ENCODE measurements at places on chromosomes 13 and 19.

GRCh38 chr13:30720172-30720869 is 15.0 kb upstream of the ALOX5AP start:
- no peak for DNase-seq

DNA sequence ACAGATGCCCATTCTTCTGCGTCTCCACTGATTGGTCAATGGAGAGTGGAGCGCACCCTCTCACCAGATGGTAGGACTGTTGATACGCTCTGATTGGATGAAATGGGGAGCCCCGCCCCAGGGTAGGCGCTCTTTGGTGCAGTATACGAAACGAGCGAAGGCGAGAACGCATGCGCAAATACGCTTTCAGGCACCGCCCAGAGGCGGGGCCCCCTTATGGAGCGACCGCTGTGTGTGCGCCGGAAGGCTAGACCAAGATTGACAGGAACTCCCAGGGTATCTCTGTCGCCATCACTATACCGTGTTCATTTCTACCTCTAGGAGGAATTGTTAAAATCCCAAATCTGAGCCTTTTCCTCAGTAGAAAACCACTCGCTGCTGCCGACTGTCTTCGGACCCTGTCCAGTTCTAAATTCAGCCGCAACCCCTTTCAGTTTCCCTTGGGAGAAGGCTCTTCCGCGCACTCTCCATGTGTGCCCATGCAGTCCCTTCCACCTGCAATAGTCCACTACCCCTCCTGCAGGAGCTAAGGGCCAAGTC is 720 bp upstream of the HNRNPL start:
- peak; percentile 29 for DNase-seq

DNA sequence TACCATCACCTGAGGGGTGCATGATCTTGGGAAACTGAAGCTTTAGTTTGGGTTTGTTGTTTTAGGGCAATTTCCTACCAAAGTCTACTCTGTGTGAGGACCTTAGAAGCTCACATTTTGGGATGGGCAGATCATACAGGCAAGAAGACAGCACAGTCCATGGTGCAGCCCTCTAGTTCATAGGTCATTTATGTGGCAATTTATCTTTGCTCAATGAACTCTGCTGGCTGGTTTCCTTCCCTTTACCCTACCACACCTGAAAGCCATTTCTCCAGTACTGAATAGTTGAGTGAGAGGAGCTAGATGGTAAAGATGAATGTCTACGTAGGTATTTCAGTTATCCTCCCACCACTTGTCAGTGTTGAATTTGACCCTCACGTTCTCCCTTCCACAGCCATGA is 87.5 kb upstream of the KLF12 start:
- no peak for DNase-seq

- DNase-seq: no peak
These were observed 4.1 kb downstream of the GGN start for GRCh38 chr19:38383743-38384142.

DNA sequence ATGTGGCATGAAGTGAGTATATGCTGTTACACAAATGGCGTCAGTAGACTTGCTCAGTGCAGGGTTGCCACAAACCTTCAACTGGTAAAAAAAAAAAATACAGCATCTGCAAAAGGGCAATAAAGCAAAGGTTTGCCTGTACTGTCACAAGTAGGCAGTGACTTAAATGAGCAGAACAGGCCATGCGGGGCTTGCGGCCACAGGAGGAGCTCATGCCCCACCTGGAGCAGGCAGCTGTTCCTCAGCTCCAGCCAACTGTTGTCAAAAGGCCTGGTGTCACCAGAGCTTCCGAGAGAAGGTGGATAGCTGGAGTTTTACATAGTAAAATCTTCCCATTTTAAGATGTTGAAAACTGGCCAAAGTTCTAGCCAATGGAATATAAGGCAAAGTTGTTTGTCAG is 7.7 kb downstream of the ATP7B start:
- no peak for DNase-seq

DNA sequence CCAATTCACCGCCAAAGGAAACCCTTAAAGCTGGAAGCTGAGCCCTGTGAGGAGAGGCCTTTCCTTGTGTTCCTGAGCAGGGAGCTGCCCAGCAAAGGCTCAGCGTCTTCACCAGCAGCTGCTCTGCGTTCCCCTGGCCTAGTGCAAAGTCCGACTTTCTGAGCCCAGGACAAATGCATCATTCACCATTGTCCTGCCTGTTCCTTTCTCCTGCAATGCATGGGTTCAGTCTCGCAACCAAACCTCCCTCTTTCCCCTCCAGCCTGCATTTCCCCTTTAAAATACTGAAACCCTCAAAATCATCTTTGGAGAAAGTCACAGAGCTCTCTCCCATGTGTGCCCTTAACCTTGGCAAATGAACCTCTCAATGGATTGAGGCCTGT is 12.9 kb upstream of the TMEM255B start:
- no peak for DNase-seq

GRCh38 chr13:27952876-27953675 is 16.0 kb downstream of the CDX2 start:
- DNase-seq: no peak

GRCh38 chr13:108525827-108526226 is 103.6 kb upstream of the MYO16 start:
- DNase-seq: no peak

GRCh38 chr13:28324181-28324789 is 170.6 kb downstream of the FLT1 start:
- DNase-seq: peak; percentile 12

DNA sequence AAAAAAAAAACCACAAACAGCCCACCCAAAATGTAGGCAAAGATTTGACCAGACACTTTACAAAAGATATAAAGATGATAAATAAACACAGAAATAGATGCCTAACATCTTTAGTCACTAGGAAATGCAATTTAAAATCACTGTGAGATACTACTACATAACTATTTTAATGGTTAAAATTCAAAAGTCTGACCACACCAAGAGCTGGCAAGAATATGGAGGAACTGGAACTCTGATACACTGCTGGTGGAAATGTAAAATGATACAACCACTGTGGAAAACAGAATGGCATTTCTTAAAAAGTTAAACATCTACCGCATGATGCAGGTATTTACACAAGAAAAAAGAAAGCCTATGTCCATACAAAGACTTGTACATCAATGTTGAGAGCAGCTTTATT is 26.8 kb downstream of the VWA8 start:
- DNase-seq: no peak

DNA sequence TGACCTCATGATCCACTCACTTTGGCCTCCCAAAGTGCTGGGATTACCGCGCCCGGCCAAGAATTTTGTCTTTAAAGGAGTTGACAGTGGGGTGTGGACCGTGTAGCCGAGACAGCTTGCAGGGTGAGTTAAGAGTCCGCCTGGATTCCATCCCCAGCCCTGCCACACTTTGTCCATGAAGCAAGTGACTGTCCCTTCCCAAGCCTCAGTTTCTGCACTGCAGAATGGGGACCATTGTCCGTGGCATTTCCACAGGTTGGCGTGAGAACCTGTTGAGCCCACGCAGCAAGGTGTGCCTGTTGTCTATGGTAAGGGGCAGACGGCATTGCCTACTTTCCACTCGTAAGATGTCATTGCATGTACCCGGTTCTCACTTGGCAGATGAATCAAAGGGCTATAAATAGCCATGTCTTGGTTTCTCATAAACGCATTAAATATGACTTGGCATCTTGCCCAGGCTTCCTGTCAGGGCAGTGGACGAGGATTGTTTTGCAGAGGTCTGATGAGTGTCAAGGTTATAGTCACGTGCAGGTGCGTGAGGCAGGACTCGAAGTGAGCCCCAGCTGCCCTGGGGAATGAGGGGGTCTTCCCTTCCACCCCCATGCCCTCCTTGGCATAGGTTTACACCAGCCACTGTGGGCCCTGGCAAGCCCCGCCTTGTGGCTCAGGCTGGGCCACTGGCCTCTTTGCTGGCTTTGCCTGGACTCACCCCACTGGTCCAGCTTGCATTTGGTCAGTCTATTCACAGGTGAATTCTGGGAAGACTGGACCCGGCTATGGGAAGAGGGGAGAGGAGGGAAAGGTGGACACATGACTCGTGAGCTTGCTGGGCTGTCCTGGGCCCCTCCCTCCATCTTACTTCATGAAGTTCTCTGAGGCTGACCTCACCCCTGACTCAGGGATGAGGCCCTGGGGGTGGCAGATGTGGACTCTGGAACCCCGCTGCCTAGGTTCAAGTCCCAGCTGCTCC is 14.6 kb downstream of the FAM187B start:
- peak; percentile 73 for DNase-seq

DNA sequence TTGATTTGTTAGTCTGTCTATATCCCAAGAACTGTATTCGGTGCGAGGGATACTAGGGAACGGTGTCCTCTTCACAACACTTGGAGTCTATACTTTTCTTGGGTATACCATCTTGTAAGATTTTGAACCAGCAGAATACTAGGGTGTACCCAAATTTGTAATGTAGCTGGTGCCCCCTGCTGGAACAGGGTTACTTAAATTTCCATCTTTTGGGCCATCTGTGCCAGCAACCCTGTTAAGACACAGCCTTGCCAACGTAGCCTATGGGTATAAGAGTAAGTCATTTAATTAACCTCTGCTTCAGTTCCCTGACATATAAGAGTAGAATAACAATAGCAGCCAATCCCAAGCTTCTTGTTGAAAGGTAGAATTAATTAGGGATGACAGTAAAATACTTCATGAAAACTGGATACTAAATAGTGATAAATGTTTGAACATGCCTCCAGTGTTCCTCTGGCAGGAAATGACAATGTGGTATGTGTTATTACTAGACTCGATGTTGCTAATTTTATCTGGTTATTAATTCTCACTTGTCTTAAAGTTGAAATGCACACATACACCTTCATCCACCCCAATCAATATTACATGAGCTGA is 607.6 kb downstream of the FGF9 start:
- peak; percentile 54 for DNase-seq

GRCh38 chr13:35216131-35216530 is 260.4 kb downstream of the MAB21L1 start:
- no peak for DNase-seq

DNA sequence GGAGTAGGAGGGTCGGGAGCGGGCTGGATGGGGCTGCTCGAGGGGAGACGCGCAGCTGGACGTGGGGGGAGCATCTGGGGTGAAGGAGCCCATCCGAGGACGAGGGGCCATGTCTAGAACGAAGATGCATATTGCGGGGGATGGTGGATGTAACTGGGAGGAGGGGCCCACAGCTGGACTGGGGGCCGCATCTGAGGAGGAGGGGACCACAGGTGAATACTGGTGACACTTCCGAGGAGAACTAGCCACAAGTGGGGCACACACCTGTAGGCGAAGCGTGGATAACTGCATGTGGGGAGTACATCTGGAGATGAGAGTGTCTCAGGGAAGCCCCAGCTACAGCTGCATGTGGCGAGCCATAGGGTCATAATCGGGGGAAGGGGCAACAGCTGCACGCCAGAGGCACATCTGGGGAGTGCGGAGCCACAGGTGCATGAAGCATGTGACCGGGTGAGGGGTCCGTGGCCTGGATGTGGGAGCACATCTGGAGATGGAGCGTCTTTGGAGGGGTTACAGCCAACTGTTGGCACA is 402 bp downstream of the ZSWIM9 start:
- no peak for DNase-seq

DNA sequence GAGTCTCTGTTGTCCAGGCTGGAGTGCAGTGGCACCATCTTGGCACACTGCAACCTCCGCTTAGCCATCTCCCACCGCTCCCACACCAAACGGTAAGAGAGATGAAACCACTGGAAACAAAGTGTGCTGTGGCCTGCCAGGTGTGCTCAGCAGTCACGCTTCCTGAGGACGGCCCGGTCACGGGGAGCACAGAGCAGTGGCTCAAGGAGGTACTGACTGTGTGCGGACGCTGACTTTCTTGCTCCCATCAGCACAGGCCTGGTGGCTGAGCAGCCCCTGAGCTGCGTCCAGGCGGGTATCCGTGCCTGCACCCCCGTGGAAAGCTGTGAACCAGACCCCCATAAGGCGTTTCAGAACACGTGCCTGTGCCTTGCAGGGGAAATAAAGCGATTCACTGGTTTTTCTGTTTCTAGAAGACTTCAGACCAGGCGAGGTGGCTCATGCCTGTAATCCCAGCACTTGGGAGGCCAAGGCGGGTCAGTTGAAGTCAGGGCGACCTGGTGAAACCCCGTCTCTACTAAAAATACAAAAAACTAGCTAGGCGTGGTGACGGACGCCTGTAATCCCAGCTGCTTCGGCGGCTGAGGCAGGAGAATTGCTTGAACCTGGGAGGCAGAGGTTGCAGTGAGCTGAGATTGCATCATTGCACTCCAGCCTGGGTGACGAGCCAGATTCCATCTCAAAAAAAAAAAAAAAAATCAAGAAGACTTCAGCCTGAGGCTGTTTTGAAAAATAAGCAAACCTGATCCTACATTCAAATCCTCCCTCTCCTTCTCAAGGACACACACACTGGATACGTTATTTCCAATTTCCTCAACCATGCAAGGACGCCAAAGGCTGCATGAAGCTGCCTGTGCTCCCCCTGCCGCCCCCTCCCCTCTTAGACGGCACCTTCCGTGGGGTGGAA is 25.5 kb downstream of the ADPRHL1 start:
- no peak for DNase-seq

DNA sequence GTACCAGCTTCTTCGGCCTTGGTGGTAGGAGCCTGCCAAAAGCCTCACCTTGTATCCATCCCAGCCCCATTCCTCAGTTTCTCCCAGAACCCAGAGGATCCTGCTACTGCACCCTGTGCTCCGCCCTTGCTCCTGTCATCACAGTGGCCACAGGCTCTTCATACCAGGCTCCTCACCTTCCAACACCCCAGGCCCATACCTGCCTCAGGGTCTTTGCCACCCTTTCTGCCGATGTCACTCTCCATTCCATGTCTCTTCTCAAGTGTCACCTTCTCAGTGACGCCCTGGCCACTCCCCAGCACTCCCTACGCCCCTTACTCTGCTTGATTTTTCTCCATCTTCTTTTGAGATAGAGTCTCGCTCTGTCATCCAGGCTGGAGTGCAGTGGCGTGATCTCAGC is 2.0 kb upstream of the SRRM5 start:
- DNase-seq: no peak

Data from stimulated activated naive CD4-positive, alpha-beta T cell treated with Interleukin-2 at 50 U/mL for 16 hours (primary cell).